ENCODE measurements at places on chromosomes 4 and X.

DNA sequence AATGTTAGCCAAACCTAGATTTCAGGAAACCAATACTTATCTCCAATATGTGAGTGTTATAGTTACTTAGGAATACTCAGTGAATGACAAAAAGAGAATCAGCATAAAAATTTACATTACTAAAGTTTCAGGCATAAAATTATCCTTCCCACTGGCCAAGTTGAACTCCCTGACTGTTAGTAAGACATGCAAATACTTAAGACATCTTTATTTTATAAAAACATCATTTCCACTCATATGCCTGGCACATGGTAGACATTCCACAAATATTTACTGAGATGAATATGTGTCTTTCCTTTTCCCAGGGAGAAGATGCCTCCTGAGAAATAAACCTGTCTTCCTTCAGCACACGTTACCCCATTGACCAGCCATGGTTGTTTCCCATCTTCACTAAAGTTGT is 7.3 kb downstream of the VEGFD start:
- no peak for DNase-seq

DNA sequence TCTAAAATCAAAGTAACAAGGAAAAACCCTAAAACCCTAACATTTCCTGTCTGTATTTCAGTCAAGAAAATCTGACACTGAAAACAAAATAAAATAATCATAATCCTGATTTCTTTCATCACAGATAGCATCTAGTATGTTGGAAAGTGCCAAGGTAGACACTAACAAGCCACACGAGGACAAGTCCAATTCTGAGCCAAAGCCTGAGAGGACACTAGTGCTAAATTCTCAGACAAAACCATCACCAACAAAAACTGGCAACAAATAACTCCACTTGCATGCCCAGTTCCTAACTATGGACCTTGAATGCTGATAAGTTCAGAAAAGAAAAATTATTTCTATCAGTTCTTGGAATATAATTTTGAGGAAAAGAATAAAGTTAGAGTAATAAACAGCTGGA is 113.7 kb downstream of the MANBA start:
- DNase-seq: no peak

- no peak for DNase-seq
These were observed 14.1 kb upstream of the SH3D19 start for GRCh38 chr4:151339467-151339866.

DNA sequence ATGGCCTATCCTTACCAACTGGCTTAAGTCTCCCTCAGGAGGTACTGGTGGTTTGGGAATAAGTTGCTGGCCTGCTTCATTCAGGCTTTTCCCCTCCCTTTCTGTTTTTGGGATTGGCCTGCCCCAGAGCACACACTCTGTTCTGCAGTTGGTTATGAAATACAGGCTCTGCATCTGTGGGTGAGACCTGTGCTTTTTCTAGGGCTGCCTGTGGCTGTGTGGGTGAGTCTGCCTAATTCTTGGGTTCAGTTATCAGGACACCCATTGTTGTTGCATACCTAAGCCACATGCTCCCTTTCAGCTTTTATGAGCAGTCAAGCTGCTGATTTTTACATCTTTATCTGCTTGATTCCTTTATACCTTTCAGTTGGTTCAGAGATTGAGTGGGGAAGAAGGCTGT is 19.0 kb upstream of the CWH43 start:
- DNase-seq: no peak

GRCh38 chr4:144597171-144597570 is 48.8 kb upstream of the HHIP start:
- DNase-seq: no peak

DNA sequence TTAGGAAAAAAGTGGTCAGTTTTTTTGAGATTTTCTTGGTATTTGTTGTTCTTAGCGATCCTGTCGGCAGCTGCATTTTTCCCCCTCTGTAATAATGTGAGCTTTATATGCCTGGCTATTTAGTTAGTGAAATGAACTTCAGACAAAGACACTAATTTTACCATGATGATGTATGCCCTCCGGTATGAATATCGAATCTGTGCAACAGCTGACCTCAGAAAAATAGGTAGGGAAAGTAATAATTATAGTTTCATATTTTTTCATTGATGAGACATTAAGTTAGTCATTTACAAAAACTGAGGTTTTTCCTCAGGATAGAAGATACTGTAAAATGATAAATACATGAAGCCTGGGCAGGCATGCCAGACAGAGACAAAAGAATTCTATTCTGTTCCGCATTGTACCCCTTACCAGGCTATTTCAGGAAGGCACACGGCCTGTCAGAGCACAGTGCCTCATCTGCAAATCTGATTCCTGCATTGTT is 155.8 kb downstream of the SHROOM3 start:
- no peak for DNase-seq

GRCh38 chr4:1637580-1638271 is 46.4 kb downstream of the FAM53A start:
- no peak for DNase-seq

- no peak for DNase-seq
These were observed 42.2 kb downstream of the SMIM10L2A start for GRCh38 chrX:135463937-135464336.

GRCh38 chr4:137966504-137966903 is 275.6 kb downstream of the SLC7A11 start:
- DNase-seq: no peak

GRCh38 chrX:101195442-101196173 is 24.0 kb upstream of the DRP2 start:
- DNase-seq: no peak

- DNase-seq: no peak
These were observed 21.3 kb upstream of the FTHL17 start for GRCh38 chrX:31092970-31093638.

DNA sequence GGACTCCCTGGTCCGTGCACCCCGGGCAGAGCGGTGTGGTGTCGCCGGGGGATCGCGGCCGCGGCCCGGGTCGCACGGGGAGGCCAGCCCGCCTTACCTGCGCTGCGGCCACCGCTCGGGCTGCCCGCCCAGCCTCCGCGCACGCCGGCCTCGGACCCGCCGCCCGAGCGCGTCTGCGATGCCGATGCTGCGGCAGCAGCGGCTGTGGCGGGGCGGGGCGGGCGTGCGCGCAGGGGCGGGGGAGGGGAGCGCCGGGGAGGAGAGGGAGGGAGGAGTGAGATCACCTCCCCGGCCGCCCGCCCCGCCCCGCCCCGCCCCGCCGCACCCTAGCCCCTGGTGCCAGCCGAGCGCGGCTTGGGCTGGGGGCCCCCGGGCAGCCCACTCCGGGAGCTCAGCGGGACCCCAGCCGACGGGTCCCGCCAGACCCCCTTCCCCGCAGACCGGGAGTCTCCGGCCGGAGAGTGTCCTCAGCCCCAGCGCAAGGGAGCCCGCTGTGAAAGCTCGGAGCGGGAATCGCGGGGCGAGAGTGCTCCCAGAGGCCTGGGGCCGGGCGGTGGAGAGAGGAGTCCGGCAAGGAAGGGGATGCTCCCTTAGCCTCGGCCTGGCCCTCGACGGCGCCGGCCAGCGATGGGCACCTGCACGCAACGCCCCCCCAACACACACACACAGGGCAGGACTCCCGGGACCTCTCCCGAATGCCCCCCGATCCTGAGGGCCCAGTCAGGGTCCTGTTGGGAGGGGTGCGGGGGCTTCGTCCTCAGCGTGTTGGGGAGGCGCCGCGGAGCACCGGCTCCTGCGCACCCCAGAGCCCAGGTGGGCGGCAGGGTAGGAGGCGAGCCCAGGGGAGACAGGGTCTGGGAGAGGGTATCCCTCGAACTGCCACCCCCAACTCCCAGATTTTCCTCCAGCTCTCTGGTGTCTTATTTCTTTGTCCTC is at the start of gene L1CAM:
L1CAM (minus strand) TSS at position 206 of the 936 bp plus-strand sequence. CDS start 10,337 bp downstream, outside the sequence.
- DNase-seq: peak; percentile 22

GRCh38 chr4:144614850-144615585 is 30.9 kb upstream of the HHIP start:
- DNase-seq: no peak

GRCh38 chr4:98290511-98290910 is 29.3 kb downstream of the RAP1GDS1 start:
- no peak for DNase-seq

- DNase-seq: no peak
These were observed 60.4 kb downstream of the PPEF2 start for GRCh38 chr4:75841641-75842520.

- no peak for DNase-seq
These were observed 8.3 kb downstream of the BEX3 start for GRCh38 chrX:103384672-103385071.

- no peak for DNase-seq
These were observed 33.0 kb downstream of the PRKX start for GRCh38 chrX:3680459-3680858.

- DNase-seq: no peak
These were observed 192.2 kb upstream of the CPEB2 start for GRCh38 chr4:14810121-14810520.

DNA sequence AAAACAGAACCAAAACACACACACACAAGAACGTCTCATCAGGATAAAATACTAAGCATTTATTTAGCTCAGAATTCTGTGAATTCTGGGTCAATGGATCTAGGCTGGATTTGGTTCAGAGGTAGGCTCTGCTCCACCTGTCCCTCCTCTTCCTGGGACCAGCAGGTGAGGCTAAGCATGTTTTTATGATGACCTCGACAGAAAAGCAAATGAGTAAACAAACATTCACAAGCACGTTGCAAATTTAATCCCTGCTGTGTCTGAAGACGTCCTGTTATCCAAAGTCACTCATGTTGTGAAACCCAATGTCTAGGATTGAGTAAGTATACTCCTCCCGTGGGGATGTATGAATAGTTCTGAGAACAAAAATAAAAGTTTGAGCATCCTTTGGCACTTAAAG is 371.4 kb upstream of the TECRL start:
- DNase-seq: no peak

- no peak for DNase-seq
These were observed 55.7 kb downstream of the PHOX2B start for GRCh38 chr4:41692717-41693345.

GRCh38 chrX:110665223-110666002 is 130.2 kb downstream of the CHRDL1 start:
- no peak for DNase-seq

DNA sequence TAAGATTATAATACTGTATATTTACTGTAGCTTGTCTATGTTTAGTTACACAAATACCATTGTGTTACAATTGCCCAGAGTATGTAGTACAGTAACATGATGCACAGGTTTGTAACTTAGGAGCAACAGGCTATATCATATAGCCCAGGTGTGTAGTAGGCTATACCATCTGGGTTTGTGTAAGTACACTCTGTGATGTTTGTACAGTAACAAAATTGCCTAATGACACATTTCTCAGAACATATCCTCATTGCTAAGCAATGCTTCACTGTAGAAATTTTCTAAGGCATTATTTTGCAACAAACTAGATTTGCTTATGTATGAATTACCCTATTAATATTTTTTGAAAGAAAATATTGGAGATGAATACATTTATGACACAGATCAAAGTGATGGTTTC is 1390.9 kb downstream of the C4orf33 start:
- DNase-seq: no peak

DNA sequence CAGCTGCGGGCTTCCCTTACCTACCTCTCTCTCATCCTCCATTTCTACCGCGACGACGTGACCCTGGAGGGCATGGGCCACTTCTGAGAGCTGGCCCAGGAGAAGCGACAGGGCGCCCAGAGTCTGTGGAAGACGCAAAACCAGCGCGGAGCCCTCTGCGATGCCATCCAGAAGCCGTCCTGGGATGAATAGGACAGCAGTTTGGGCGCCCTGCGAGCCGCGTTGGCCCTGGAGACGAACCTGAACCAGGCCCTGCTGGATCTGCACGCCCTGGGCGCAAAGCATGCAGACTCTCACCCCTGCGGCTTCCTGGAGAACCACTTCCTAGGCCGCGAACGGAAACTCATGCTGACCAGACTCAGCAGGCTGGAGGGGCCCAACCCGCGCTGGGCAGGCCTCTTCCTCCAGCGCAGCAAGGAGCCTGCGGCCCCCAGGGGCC is 52.7 kb upstream of the TMPRSS11F start:
- no peak for DNase-seq

- no peak for DNase-seq
These were observed 40.2 kb upstream of the NDNF start for GRCh38 chr4:121112530-121112929.

DNA sequence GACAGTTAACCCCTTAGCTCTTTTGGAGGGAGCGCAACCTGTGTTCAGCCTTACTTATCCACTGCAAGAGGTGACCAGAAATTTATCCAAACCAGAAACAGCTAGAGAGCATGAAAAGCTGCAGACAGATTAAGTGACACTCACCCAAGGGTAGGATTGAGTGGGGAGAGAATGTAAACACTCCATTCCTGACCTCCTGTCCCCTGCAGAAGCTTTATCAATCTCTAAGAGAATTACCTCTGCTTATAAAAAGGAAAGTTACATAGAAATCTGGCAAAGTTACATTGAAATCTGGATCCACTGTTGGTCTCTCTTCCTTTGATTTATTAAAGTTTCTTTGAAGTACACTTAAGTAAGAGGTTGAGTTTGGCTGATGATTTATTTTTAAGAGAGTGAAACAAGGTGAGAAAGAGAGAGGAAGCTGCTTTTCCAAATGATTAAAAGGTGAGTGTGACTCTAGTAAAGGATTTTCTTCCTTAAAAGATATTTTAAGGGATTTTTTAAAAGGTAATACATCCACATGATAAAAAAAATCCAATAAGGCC is 112.3 kb downstream of the ANAPC4 start:
- no peak for DNase-seq

- no peak for DNase-seq
These were observed 30.7 kb downstream of the ARHGEF9 start for GRCh38 chrX:63754136-63754859.

GRCh38 chrX:128685387-128685786 is 633.2 kb upstream of the ACTRT1 start:
- no peak for DNase-seq

GRCh38 chr4:128907981-128908380 is 98.5 kb downstream of the JADE1 start:
- no peak for DNase-seq

GRCh38 chrX:23331701-23332100 is 2.9 kb upstream of the PTCHD1 start:
- no peak for DNase-seq

DNA sequence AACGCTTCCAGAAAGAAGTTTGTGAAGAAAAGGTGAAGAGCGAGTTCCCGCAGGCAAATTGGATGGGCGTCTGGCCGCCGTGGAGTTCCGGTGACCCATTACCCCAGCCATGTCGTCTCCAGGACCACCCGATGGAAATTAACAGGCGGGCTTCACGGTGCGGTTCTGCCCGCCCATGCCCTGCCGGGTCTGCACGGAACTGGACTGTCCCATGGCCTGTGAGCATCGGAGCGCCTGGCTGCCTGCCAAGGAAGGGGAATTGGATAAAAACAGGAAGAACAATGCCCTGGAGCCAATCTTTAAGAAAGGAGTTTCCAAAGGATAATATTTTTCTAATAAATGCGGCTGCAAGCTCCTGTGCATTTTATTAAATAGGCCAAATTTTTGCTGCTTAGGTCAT is 319.8 kb upstream of the SLC7A11 start:
- no peak for DNase-seq

GRCh38 chr4:182240161-182241130 is 2.8 kb upstream of the TENM3 start:
- DNase-seq: no peak
